ENCODE measurements at places on chromosomes 16 and 17.

- DNase-seq: no peak
These were observed 28.5 kb downstream of the CRLF3 start for GRCh38 chr17:30796016-30796415.

- no peak for DNase-seq
These were observed 10.0 kb downstream of the BTBD17 start for GRCh38 chr17:74351552-74352210.

DNA sequence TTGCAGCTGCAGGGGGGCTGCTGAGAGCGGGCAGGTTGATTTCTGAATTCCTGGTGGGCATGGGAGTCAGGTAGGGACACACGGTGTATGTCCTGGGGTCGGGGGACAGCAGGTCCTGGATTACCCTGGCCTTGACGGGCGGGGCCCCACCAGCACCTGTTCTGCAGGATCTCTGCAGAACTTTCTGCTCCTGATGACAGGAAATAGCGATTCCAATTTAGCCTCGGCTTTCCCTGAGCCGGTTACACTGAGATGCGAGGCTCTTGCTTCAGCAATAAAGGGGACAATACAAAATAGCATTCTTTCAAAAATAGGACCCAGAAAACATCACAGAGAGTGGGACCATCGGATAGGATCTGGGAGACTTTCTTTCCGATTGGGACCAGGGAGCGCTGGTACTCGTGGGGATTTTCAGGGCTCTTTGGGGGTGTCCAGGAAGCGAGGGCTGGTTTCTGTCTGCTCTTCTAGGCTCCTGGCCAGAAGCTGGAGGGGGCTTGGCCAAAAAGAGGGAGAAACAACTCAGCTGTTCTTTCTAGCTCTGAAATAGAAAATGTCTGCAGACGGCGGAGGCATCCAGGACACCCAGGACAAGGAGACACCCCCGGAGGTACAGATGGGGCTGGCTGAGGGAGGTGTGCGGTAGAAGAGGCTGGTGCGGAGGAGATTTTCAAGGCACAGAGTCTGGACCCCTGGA is 642 bp downstream of the ZNF205 start:
- no peak for DNase-seq

GRCh38 chr16:67658849-67659674 is 998 bp downstream of the ACD start:
- DNase-seq: no peak

GRCh38 chr17:21039839-21040575 is 2.8 kb downstream of the USP22 start:
- DNase-seq: no peak

DNA sequence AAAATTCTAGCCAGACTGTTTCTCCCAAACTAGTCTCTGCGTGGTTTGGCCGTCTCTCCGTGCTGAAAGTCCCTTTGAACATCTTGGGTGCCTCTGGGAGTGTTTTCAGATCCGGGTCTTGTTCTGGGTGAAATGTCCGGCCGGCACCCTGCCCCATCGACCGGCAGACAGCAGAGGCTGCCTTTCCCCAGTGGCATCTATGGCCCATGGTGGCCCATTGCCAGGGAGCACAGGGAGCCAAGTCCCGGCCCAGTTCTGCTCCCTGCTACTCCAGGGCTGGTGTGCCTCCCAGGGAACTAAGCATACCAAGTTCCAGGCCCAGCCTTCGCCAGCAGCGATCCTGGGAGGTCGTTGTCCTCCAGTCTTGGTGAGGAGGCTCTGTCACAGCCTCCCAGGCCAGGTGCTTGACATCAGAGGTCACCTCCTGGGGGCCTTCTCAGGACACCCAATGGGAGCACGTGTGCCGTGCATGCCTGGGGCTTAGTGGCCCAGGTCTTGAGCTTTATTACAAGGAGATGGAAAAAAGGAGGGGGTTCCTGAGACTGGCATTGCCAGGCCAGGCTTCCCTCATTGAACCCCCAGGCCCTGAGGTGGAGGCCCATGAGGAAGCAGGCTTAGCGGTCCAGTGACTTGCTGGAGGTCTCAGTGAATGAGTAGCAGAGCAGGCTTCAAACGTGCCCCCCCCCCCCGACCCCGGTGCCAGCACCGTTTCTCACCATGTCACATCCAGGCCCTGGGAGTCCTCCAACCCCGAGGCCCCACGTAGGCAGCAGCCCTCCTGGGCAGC is 54.0 kb downstream of the PGS1 start:
- DNase-seq: no peak

GRCh38 chr16:79628501-79628975 is 28.0 kb upstream of the MAF start:
- DNase-seq: no peak

GRCh38 chr17:72913142-72913682 is 179.3 kb downstream of the SLC39A11 start:
- no peak for DNase-seq

GRCh38 chr17:64707050-64707591 is 45.0 kb upstream of the SMURF2 start:
- DNase-seq: peak; percentile 22

DNA sequence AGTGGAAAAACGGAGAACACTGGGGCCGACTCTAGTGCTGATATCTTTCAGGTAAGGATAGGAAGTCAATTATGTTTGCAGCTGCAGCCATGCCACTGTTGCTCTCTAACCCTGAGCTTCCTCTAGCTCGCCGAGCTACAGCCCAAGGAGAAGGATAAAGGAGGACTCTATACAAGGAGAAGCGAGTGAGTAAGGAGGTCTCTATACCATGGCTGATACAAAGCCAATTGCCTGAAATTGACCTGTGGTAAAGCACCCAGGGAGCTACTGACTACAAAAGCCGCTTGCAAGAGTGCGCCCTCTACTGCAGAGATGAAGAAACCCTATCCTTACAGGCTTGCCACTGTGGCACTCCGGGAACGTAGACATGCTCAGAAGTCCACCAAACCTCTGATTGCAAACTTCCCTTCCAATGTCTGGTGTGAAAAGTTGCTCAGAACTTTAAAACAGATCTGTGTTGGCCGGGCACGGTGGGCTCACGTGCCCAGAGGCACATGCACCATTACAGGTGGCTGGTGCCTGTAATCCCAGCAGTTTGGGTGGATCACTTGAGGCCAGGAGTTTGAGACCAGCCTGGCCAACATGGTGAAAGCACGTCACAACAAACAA is 10.8 kb upstream of the SLC46A1 start:
- DNase-seq: no peak

DNA sequence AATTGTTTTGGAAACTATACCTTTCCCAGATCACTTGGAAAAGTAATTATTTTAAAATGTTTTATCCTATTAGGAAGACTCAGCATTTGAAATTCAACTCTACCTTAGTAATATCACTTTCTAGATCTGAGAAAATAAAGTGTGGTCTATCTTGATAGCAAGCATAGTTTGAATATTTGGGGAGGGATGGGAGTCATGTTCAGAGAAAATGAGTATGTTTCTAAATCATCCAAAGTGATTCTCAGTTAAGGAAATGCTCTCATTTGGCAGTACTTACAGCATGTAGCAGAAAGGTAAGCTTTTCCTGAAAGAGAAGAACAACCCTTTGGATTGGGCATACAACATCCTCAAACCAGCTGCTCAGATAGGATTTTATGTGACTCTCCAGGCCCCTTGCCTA is 6.9 kb downstream of the C17orf75 start:
- DNase-seq: no peak

DNA sequence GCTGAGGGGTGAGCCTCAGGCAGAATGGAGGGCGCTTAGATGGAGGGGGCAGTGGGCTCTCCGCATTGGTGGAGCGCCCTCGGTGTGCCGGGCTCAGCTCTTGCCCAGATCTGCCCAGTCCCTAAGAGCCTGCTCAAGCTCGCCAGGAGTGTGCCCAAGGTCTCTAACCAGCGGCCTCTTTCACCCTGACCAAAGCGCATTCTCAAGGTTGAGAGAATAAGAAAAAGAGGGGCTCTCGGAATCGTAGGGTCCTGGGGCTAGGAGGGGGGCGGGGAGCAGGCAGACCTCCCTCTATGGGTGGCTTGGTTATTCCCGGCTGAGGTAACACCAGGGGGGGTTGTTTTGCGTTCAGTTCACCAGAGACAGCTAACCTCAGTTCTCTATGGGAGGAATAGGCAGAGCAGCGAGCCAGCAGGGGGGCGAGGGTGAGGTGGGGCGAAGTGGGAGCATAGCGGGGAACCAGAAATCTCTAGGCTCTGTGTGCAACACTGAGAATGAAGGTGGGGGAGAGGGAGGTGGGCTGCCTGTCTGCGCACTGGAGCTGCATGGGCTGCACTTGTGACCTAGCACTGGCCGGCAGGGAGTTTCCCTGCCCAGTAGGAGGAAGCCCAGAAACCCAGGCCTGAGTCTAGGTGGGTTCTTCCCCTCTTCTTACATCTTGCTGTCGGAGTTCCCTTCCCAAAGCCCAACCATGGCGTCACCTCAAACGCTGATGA is 3.0 kb downstream of the TMEM132E start:
- no peak for DNase-seq

GRCh38 chr16:49531931-49532840 is 158.6 kb downstream of the C16orf78 start:
- no peak for DNase-seq

DNA sequence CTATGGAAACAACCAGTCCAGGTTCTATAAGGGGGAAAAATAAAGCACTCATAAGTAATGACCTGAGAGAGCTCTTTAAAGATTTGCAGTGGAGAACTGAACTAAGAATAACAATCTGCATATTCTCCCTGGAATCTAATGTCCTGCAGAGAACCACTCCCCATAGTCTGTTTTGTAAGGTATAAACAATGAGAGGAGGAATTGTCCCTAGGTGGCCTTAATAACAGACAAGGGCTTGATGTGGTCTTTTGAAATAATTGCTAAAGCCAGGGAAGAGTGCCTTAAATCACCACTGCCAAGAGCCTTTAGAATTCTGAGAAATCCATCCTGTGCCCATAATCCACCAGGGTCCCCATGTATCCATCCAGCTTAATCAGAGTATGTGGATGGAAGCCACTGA is 106.3 kb downstream of the CDH11 start:
- DNase-seq: no peak

- DNase-seq: no peak
These were observed 15.2 kb upstream of the TOX3 start for GRCh38 chr16:52561910-52562741.

GRCh38 chr16:14460726-14461125 is 169.3 kb downstream of the PARN start:
- no peak for DNase-seq

GRCh38 chr16:49510654-49511305 is 137.2 kb downstream of the C16orf78 start:
- no peak for DNase-seq

GRCh38 chr17:28115046-28115445 is 72.6 kb downstream of the NLK start:
- no peak for DNase-seq

GRCh38 chr16:85945424-85945751 is 46.4 kb downstream of the IRF8 start:
- DNase-seq: no peak

DNA sequence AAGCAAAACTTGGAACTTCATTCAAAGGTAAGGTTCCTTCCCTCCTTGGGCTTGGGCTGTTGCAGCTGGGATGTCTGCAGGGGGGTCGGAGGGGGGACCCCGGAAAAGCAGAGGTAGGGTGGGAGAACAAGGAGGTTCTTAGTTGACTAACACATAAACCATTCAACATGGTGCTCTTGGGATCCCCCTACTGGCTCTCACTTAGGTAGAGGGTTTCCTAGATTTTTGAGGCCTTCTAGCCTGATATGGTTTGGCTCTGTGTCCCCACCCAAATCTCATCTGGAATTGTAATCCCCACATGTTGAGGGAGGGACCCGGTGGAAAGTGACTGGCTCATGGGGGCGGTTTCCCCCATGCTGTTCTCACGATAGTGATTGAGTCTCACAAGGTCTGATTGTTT is 93.9 kb downstream of the RGS9 start:
- DNase-seq: no peak

DNA sequence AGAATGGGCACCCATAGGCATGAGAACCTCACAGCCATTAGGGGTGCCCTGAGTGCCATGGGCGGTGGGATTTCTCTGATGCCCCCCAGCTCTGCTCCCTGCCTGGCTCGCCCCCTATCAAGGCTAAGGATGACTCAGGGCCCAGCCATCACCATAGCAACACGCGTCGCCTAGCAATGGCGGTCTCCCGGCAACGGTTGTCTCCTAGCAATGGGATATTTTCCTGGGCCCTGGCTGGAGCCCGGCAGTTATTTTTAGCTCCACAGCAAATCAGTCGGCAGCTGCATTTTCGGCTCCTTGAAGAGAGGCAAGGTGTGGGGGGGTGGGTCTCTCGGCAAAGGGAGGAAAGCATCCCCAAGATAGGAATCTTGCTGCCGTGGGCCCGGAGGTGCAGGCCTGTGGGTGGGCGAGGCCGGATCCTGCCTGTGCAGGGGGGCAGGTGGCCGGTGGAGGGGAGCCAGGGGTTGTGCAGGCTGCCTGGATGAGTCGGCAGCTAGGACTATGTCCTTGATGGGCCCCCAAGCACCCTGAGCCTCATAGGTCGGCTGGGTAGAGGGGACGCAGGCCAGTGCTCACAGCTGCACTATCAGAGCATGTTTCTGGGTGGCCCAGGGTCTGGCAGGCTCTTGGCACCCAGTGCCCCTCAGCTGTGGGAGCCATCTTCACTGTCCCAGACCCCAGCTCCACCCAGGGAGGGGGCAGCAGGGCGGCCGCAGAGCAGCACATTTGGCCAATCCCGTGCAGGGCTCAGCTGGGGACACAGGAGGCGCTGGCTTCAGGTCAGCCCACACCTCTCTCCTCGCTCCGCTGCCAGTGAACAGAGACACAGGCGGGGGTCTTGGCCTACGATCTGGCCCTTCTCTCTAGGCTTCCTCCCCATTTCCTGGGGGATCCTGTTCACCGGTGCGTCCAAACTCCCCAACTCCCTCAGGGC is 4.2 kb upstream of the FBXL16 start:
- DNase-seq: no peak

DNA sequence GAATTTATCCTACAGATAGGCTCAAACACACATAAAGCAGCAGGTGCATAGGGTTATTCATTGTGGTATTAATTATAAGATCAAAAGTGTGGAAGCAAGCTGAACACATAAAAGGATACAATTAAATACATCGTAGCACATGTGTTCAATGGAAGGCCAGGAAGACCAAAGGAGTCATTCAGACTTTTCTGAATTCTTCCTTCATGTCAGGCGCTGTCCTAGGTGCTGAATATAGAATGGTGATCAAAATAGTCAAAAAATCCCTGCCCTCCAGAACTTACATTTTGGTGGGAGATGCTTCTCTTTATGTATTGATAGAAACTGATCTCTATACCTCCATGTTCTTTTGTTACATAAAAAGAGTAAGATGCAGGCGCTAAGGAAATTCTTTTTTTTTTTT is 439.0 kb upstream of the ASIC2 start:
- DNase-seq: peak; percentile 15

DNA sequence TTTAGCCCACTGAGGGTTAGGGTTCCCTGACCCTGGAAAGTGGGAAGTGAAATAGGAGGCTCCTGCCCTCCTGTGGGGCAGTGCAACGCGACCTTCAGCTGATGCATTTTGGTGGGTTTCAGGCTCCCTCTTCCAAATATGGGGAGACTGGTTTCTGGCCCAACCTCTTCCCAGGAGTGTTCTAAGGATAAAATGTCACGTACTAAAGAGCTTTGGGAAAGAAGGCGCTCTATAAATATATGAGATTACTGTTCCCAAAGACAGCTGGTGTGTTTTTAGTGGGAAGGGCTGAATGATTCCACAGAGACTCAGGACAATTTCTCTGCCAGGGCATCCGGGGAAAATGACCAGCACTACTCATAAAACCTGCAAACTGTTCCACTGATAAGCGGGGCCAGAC is 9.8 kb downstream of the SLC35B1 start:
- DNase-seq: no peak

GRCh38 chr17:8220783-8221662 is 10.6 kb upstream of the AURKB start:
- DNase-seq: peak; percentile 94

GRCh38 chr17:78419970-78420815 is 41.7 kb downstream of the PGS1 start:
- no peak for DNase-seq
